ENCODE measurements at places on chromosomes 2 and 18.
A peak's percentile ranks its signal among the peaks of the same experiment; 100 is the strongest.

DNA sequence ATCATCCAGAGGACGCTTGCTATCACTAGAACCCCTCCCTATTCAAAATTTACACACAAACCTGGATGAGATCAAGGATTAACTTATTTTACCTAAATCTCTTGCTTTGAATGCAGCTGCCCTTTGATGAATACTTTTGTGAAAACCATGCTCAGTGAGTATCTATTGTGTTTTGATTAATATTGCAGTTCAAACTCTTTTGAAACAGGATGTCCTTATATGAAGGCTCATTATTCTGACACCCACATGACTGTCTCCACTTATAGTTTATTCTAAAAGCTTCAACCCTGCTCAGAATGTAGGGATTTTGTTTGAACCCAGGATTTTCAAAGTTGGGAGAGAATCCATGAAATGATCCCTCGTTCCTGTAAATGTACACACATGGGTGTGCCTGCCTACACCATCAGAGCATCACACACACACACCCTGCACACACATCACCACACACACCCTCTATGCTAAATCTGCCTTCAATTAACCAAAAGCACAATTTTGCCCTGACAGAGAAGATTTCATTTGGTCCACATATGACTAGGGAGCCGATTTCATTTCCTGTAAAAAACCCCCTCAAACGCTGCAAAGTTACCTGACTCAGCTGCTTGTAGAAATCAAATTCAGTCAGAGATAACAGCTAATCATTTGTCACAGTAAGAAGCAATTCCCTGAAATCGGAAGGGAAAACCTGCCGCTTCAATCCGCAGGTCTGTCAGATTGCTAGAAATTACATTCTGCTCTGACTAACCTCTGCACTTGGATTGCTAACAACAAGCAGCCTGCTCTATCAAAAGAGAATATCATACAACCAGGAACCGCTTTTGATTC, 65.2 kb downstream of the ZEB2 start:
- DNase-seq = peak; percentile 20

DNA sequence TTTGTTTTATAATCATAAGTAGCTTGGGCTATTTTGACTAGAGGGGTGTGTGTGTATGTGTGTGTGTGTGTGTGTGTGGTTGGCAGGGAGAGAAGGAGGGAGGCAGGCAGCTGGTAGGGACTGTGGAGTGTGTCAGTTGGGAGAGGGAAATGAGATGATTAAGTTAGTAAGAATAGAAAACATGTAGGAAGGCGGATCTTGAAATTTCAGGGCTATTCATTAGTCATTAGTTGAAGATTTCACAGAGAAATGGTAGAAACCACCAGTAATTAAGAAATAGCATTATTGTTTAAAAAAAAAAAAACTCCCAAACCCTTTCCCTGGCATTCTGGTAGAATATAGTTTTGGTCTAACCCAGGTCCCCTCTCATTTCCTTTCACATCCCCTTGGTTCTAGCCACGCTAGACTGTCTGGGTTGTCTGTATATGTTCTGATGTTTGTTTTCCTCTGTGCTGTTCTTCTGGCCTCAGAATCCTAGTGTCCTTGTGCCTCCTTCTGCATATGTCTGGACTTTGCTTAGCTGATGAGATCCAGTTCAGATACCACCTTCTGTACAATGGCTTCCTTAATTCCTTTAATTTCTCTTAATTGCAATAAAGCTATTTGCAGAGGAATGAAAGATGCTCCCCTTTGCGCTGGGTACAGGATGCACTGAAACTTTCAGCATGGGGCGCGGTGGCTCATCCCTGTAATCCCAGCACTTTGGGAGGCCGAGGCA, 161.6 kb downstream of the NEDD4L start:
- no peak for DNase-seq

DNA sequence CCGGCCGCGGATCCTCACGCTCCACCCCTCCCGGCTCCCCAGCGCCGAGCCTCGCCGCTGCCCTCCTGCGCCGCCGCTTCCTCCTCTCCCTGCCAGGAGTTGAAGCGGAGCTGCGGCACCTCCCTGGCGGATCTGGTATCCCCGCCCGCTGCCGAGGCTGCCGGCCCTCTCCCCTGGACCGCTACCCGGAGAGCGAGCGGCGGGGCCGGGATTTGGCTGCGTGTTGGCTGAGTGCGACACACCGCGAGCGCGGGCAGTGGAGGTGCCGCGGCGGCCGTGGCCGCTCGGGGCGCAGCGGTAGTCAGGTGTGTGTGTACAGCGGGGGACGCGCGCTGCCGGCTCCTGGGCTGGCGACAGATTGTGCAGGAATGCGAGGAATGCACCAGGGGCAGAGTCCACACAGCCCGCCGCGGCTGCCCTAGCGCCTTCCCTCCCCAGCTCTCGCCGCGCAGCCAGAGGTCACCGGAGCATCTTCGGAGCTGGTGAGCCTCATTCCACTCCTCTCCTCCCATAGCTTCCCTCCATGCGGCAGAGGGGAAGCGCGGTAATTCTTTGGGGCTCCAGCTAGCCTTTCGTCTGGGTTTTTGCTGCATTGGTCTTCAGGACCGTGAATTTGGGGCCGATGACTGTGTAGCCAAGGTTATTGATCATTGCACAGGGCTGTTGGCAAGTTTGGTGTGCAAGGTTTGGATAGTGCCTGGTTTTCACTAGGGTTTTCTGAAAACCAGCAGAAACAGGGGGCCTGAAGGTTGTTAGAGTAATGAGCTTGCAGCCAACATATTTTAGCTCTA, 1.3 kb downstream of the PKP4 start:
- peak; percentile 76 for DNase-seq

- no peak for DNase-seq
Measured at GRCh38 chr2:105515581-105516415, 116.9 kb upstream of the FHL2 start.

- peak; percentile 32 for DNase-seq
Measured at GRCh38 chr18:59837586-59837985, 62.2 kb upstream of the PMAIP1 start.

DNA sequence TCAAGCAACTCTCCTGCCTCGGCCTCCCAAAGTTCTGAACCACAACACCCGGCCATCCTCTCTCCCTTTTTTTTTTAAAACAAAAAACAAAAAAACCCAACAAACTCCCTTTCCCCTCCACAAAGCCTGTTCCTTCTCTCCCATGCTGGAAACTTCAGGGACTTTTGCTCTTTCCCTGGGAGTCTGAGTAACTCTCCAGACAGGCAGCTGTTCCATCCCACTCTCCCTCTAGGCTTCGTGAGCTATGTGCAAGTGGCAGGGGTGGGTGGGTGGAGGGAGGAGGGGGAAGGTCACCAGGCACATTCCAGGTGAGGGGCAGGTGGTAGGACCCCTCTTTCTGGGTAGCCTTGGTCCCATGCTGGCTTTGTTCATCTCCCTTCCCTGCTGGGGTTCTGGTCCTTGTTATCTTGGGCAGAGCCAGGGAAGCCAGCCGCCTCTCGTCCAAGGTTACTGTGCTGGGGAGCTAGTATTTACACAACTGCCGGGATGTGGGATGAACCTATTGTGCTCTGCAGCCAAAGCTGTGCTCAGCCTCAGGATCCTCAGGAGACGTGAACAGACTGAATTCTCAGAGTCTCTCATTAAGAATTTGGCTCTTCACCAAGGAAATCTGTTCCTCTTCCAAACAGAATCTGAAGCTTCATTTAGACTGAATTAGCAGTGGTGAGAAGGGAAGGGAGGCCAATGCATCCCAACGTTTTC, 106.9 kb downstream of the LIPG start:
- DNase-seq = peak; percentile 3

- no peak for DNase-seq
Measured at GRCh38 chr2:177393824-177394593, 1.4 kb downstream of the AGPS start.

GRCh38 chr2:152161598-152161997, 14.0 kb downstream of the STAM2 start:
- DNase-seq = no peak

DNA sequence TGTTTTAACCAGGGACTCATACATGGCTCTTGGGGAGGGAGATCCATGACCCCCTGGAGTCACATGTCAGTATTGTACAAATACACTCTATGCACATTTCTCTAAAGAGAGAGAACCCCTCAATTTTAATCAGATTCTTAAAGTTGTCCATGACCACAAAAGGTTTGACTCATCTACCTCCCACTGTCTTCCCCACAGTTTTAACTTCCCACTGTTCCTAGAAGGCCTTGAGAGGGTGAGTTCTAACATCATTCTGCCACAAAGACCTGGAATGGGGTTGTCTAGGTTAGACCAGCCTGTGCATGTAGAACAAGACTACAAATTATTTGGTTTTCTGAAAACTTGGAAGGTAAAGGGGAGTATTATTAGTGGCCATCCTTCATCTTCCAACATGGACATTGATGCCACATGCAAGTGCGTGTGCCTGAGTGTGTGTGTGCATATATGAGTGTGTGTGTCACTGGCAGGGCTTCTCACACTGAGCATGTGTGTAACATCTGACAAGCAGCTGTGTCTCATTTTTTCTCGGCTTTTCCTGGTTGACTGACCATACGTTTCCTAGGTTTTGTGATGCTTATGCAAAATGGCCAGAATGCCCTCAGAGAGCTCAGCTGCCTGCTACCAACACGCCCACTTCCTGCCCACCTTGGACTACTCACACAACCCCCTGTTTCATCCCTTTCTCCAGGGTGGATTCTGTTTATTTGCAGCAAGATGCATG, 94.6 kb upstream of the LGALSL start:
- no peak for DNase-seq

- DNase-seq = no peak
Measured at GRCh38 chr18:22015156-22015555, 154.2 kb upstream of the GATA6 start.

- DNase-seq = peak; percentile 79
Measured at GRCh38 chr18:10453806-10454680, at the start of gene APCDD1. Gene APCDD1 (plus strand): TSS chr18:10454635. CDS start chr18:10454982, 347 bp downstream.

GRCh38 chr2:15730545-15731212, 139.0 kb downstream of the DDX1 start:
- DNase-seq = peak; percentile 79

- DNase-seq = no peak
Measured at GRCh38 chr2:144942516-144943256, 422.8 kb upstream of the ZEB2 start.

- no peak for DNase-seq
Measured at GRCh38 chr18:31658670-31659575, 25.5 kb downstream of the B4GALT6 start.

GRCh38 chr2:26640331-26640745, 828 bp downstream of the CIB4 start:
- no peak for DNase-seq

GRCh38 chr2:102350137-102350793, 5.3 kb upstream of the IL18R1 start:
- DNase-seq = no peak

DNA sequence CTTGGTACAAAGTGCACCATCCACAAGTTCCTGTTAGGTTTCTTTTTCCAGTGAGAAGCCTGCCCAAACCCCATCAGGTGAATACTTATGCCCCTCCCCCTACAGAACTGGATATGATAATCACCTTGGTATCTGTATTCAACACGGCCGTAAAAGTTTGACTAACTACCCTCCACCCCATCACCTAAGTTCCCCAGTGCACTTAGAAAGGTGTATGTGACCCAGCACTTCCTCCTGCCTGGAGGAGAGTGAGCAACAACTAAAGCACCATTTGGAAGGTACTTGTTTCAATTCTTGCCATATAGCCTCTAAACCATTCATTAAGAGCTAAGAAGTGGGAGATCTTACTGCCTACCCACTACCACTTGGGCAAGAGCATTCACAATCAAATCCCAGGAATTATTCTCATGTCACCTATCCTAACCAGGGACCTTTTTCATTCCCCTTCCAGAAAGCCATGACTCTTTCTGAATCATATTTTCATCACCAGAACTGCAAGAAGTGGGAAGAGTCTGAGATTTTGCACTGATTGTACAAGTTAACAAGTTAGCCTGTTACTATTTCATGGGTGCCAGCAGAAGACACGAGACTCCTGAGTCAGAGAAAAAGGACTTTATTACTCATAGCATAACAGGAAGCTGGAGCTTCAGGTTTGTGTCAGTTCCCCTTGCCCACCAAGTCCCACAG, 53.5 kb upstream of the NDUFV2 start:
- DNase-seq = no peak

DNA sequence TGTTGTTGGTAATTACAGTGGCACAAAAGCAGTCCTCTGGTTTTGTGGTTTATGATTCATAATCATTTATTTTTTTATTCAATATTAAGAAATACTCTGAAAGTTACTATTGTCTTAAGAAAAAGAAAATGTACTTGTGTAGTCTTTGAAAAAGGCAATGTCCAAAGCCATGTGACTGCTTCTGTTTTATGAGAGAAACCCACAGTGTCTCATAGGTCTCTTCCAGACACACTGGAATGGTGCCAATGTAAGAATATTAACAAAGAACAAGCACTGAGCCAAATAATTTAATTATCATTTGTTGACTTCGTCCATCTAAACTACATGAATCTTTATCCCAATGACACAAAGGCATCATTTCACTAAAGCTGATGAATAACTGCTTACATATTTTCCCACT, 62.5 kb downstream of the RPRM start:
- no peak for DNase-seq

DNA sequence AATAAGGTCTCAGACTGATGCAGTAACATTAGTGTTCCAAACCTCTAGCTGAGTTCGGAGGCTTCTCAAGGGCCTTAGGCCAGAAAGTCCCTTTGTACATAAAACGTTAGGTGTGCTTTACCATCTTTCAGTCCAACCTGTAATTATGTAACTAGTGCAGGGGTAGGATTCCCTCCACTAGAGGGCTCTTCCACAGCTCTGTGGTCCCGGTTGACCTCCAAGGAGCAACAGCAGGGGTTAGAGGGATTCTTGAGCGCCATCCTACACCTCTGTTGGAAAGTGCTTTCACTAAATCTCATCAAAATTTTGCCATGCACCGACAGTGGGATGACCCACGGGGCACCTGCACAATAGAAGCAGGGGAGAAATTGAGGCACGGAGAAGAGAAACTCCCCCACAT, 155.8 kb upstream of the LRP1B start:
- DNase-seq = no peak

GRCh38 chr18:2644535-2644934, 11.0 kb upstream of the SMCHD1 start:
- no peak for DNase-seq

DNA sequence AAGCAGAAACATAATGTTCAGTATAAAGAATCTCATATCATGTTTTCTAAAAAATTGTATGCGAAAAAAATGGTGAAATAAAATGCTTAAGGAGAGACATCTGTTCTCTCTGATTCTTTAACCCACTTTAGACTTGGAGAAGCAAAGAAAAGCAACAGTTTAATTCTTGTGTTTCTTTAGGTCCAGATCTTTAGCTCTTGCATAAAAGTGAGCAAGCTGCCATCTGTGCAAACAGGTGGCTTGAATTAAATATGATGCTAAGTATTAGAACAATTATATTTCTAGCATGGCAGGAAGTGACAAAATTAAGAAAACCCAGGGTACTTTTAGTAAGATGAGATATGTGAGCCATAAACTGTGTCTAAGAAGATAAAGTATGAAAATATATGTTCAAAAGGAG, 1038.3 kb downstream of the DPP10 start:
- no peak for DNase-seq

- no peak for DNase-seq
Measured at GRCh38 chr2:1162768-1163584, 212.3 kb downstream of the SNTG2 start.

- DNase-seq = no peak
Measured at GRCh38 chr2:220394433-220394832, 767.0 kb downstream of the SLC4A3 start.

GRCh38 chr18:32459361-32460101, 11.2 kb downstream of the GAREM1 start:
- DNase-seq = no peak
